Stimulated activated CD8-positive, alpha-beta memory T cell treated with anti-CD3 and anti-CD28 coated beads, Interleukin-2, amount 100 ng/mL, for 1 hour (primary cell): ENCODE measurements at places on chromosomes 5 and 9.

DNA sequence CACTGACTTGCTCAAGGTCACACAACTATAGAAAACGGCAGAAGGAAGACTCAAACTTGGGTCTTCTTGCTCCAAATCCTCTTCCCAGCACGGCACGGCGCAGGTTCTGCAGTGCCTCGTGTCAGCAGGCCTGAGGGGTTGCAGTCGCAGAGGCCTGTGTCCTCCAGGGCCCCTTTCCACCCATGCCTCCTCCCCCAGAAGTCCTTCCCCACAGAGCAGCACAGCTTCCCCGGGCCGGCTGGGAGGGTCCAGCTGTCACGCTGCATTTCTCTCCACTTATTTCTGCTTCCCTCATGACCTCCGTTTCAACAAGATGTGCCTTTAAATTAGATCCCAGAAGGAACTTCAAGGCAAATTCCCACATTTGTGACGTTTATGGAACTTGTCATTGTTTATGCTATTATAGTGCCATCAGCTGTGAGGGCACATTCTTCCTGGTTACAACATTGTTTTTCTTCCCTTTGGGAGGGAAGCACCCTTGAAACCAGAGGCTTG, 148.4 kb downstream of the C5orf15 start:
- no peak for DNase-seq

- DNase-seq: no peak
These were observed 428.2 kb upstream of the IRX4 start for GRCh38 chr5:2310946-2311345.

GRCh38 chr5:5454391-5454790, 31.9 kb downstream of the ICE1 start:
- DNase-seq: no peak

DNA sequence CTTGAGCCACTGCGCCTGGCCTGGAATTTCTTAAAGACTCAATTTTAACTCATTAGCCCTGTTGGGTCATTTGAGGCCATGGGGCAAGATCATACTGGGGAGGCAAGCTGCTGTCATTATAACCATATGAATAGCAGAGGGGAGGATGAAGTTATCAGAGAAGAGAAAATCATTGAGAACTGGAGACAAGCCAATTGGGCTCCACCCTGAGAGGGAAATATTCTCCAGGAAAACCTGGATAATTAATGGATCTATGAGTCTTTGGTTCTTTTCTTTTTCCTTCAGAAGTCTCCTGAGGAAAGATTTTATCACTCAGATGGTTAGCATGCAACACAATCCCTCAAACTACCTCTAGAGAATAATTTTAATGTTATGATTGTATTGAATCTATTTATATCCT, 569.6 kb upstream of the TUSC1 start:
- DNase-seq: no peak

- no peak for DNase-seq
These were observed 26.1 kb upstream of the IL7R start for GRCh38 chr5:35830587-35830986.

DNA sequence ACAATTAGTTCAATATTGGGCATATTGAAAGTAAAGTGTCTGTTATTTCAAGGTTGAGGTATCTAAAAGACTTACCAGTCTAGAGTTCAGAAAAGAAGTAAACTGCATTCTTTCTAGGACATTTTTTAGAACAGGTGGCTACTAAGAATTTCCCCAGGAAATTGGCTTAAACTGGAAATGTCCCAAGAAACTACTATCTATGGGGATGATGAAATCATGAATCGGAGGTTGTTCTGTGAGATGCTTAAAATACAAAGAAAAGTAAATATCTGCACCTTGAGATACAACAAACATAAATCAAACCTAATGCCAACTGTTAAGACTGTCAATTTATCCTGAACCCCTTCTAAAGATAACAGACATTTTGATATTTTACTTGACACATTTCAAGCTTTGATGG, 226.5 kb upstream of the NREP start:
- no peak for DNase-seq

GRCh38 chr5:156929366-156929948, 33.6 kb downstream of the TIMD4 start:
- no peak for DNase-seq

- no peak for DNase-seq
These were observed 2.6 kb downstream of the HDAC3 start for GRCh38 chr5:141633871-141634561.
